ENCODE measurements at places on chromosomes 1 and 21.

GRCh38 chr1:248140846-248141245 lies 4.1 kb upstream of the OR2M5 start:
- no peak for DNase-seq

DNA sequence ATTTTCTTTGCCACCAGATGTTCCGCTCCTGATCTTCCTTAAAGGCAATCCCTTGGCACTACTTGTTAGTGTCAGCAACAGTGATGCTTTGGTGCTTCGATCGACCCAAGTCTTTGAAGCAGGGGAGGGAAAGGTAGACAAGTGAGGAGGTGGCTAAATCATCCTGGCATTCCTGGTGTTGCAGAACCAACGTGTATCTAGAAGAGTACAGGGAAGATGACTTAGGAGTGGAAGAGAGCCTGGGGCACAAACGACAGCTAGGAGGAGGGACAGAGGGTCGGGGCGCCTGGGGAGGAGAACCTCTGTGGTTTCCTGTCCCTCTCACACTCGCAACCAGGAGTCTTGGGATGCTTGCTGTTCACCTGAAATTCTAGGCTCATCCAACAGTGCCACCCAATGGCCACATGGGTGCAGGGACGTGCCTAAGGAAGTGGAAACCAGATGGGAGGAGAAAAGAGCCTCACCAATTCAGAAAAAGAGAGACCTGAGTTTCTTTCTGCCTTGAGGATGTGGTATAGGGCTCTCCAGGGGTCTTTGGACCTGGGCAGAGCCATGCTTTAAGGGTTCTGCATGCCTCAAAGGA lies 9.5 kb upstream of the KCNA2 start:
- DNase-seq: peak; percentile 79

DNA sequence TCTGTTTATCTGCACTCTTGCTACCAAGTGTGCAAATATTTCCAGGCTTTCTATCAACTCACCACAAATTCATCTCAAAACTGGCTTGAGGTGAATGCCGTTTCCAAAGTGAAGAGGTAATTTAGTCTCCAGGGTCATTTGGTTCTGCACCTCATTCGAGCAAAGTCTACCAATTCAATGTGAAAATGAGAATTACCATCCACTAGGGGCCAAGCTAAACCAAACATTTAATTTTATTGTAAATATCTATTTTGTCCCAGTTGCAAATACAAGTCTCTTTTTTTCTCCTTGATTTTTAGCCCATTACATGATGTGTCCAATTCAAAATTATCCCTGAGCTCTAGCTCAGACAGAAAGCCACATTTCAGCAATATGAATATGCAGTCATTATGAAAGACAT lies 152.3 kb upstream of the PTBP2 start:
- no peak for DNase-seq

GRCh38 chr1:189510827-189511226 lies 966.8 kb downstream of the BRINP3 start:
- no peak for DNase-seq

GRCh38 chr1:192443616-192444015 lies 126.8 kb downstream of the RGS21 start:
- no peak for DNase-seq

DNA sequence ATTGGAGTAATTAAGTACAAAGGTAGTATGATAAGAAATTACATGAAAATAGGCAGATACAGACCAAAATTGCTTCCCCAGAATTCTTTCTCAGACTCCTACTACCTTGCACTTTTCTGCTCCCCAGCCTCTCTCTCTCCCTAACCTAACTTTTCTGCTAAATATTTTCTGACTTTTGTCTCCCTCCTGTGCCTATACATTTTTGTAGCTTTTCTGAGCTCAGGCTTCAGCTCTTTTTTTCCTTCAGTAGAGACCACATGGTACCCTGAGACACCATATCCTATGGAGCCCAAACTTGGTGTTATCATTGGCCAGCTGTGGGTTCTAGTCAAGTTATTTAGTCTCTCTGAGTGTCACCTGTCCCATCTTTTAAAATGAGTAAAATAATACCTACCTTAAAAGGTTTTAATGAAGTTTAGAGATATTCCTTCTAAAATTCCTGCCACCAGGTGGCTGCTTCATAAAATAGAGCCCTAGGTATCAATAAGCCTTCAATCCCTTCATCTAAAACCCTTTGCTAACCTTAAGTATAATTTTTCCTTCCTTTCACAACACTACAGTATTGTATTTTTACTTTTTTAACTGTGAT lies 237.6 kb upstream of the DUSP10 start:
- peak; percentile 20 for DNase-seq

DNA sequence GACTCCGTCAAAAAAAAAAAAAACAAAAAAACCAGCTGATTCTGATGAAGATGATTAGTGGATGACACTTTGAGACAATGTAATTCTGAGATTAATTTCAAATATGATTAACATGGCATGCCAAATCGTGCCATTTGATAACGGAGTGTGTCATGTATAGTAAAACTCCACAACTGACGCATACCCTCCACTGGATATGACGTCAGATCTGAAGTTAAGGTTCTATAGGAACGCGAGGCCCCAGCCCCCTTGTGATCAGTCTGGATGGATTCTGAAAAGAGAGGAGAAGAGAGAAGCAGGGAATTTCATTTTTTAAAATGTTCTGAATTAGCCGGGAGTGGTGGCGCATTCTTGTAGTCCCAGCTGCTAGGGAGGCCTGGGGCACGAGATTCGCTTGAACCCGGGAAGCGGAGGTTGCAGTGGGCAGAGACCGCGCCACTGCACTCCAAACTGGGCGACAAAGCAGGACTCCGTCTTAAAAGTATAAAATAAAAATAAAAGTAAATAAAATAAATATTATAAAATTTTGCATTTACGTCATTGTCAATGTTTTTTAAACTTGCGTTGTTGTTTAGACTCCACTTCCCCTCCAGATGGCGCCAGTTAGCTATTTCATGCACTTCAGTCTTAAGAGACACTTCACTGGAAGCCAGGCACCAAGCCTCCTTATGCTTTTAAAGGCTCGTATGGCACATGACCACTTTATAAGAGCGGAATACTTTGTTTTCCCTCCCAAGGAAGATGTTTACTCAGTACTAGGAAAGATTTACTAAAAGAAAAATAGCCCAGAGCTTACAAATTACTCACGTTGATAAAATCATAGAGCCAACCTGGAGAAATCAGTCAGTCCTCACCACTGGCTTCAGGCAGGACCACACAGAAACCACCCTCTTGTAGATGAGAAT lies 65.5 kb downstream of the UBE2U start:
- DNase-seq: peak; percentile 90

DNA sequence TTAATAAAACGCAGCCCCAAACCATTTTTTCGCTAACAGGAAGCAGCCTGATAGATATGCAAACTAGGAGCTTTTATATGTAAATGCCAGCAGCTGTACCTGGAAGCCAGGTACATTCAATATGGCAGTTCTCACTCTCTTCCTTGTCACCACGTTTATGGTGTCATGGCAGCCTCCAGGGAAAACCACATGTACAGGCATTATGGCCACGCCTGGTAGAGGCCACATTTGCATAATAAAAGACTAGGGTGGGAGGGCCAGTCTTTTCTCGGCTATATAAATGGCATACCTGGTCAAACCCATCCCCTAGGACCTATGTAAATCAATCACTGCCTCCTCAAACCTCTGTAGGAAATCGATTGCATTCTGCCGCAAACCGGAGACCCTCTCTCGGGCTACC lies 247.5 kb downstream of the NEGR1 start:
- no peak for DNase-seq

DNA sequence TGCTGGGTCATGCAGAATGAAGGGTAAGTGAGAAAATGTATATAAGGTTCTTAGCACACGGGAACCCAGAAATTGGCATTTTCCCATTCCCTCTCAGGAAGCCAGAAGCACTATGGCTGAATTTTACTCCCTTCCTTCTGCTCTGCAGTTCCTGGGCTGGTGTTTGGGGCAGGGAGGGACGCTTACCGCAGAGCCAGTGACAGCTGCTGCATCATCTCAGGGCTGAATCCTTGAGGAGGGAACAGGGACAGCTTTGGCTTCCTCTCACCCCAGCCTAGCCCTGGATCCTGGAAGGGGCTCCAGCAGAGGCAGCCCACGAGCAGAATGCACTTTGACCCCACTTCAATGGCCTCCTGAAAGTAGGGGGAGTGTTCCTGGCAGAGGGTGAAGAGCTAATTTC lies 12.0 kb downstream of the PLA2G2D start:
- DNase-seq: no peak

DNA sequence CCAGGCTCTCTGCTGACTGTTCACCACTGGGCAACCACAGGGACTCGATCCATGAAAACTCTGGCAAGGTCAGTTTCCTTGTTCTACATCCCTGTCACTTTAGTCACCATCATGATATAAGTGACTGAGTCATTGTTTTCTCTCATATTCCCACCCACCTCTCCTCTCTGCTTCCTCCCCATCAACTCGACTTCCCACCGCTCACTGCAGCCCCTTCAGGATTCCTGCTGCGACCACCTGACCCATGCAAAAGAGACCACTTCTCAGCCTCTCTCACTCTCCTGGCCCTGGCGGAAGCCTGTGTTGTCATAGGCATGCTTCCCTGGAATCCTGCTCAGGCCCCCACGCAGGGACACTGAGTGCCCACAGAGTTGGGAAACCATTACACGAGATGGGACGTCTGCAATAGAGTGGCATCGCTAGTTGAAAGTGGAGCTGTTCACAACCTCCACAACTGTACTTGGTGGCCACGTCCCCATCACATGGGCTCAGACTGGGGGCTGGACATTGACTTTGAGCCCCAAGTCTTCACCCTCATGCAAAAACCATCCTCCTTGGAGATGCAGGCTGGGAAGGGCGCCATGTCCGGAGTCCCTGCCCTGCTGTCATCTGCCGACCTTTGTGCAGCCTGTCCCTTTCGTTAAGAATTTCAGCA lies 1.8 kb upstream of the TFF2 start:
- DNase-seq: no peak

DNA sequence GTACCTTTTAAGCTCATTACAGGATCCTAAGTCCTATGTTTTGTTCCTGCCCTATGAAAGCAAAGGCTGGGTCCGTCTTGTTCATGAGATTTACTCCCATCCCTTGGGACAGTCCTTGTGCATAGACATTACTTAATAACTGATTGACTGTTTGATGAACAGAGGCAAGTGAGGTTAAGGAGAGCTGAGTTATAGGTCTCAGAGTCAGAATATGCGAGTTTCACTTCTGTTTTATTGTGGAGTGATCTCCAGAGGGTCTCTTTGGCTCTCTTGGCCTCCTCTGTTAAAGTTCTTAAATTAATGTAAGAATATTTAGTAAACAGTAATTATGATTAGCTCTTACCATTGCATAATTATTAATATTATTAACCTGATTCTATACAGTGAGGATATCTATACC lies 52.6 kb downstream of the BRINP2 start:
- peak; percentile 67 for DNase-seq

DNA sequence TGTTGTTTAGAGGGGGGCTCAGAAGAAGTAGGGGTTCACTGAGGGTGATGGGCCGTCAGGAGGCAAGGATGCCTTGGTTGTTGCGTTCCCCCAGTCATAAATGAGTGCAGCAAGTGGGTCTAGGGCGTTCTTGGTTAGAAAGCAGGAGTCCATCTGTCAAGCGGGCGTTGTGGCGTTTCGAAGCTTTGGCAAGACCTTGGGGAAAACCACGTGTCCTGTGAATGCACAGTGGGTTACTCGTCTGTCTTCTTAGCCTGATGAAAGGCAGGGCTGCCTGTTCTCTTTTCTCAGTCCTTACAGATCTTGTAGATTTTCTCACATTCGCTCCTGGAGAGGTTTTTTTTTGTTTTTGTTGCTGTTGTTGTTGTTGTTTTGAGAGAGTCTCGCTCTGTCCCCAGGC lies 6.3 kb upstream of the ZNF496 start:
- no peak for DNase-seq

DNA sequence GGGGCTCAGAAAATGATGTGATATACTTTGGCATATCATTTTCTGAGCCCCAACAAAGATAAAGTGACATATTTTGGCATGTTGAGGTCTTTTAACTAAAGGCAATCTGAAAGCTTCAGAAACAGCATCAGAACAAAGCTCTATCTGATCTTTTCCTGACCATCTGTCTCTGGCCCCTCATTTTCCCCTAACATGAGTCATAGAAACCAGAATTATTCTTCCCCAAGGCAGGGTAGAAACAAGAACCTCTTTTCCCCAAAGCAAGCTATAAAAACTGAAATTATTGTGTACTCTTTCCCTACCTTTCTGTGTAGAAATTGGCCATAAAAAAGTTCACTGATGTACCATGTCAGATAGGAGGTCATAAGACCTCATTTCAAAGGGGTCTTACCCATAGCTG lies 48.7 kb upstream of the PLA2G4A start:
- DNase-seq: no peak

GRCh38 chr21:41043014-41043413 lies 124.9 kb upstream of the BACE2 start:
- DNase-seq: peak; percentile 7

GRCh38 chr1:100440075-100440809 lies 87.9 kb downstream of the CDC14A start:
- DNase-seq: no peak

DNA sequence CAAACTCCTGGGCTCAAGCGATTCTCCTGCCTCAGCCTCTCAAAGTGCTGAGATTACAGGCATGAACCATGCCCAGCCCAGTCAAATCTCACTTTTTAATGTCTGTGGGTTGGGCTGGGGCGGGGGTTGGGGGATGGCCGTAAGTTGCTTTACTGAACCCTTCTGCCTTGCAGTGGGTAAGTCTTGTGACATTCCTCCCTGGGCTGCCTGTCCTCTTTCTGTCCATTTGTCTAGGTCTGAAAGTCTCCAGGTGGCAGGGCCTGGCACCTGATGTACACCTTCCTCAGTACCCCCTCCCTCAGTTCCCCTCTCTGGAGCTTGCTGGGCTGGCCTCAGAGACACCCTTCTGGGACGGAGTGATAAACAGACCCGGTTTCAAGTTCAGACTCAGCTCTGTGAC lies 13.3 kb downstream of the ZNF362 start:
- no peak for DNase-seq

DNA sequence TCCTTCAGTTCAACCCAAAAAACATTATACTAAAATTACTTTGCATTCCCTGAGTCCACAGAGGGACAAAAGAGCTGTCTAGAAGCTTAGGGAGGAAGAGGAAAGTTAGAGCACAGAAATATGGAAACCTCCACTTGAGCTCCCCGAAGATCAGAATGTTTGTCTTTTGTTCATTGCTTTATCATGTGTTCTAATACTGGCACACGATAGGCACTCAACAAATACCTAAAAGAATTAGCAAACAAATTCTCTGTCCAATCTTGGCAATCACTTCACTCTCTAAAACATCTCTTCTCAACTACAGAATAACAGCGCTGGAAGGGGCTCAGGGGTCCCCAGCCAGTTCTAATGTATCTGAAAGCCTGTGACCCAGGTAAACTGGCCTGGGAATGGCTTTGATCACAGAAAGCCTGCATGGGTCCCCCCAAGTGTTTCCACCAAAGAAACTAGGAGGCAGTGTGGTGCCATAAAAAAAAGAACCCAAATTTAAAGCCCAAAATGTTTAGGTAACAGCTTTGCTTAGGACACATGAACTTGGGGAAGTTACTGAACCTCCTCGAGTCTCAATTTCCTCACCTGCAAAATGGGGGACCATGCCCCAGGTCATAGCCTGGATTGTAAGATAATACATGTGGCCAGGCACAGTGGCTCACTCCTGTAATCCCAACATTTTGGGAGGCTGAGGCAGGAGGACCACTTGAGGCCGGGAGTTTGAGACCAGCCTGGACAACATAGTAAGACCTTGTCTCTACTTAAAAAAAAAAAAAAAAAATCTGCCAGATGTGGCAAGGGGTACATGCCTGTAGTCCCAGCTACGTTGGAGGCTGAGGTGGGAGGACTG lies 45.8 kb downstream of the SSBP3 start:
- DNase-seq: no peak
